ENCODE measurements at places on chromosomes 2 and 18. TPM values are rescaled to one million over a fixed set of nuclear protein-coding genes. Genes with fewer than 3 reads are reported as not detected.
A peak's percentile ranks its signal among the peaks of the same experiment; 100 is the strongest.

GRCh38 chr2:85133751-85134254 is 611 bp downstream of the TCF7L1 start:
- DNase-seq = peak; percentile 37

DNA sequence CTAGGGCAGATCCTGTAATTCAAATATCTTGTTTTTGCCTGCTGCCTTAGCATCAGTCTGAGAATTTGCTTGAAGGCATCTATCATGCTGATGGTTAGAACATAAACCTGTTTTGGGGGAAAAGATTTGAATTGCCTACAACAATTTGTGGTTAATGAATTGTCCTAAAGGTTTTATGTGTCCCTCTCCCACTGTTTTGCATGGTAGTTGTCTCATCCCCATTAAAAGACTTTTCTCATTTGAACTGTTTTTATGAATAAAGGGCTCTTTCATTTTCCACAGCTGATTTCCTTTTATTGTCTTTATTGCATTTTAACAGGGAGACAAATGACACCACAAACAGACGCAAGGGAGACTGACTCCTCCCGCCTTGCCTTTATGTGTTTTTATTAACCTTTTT is 275.6 kb downstream of the PIK3C3 start:
- no peak for DNase-seq

DNA sequence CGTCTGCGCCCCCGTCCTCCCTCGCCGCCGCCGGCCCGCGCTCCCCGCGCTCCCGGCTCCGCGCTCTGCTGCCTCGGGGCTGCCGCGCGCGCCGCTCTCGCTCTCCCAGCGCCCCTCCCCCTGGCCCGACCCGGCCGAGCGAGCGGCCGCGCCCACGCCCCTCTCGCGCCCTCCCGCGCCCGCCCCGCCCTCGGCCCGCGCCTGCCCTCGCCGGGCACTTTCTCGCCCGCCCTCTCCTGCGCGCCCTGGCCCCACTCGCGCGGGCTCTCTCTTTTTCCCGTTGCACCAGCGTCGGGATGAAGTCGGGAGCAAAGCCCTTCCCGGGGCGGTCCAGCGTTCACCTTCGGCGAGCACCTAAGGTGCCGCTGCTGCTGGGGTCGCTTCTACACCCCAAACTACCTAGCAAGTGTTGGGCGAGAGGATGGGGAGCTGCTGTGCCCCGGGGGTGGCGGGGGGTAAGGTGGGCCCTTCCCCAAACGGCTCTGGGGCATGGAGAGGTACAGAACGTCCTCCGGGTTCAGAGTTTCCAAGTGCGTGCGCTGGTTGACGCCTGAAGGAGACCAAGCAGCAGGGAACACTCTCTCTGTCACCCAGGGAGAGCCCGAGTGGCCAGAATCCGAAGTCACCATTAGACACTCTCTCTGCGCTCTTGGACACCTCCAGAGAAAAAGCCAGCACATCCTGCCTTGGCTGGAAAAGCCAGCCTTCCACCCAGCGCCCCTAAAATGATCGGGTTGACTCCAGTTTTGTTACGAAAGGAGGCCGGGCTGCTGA is at the start of gene COLEC12:
Gene COLEC12, minus strand, starts transcription at position 70 of the 774 bp plus-strand sequence. CDS start 187 bp downstream, outside the sequence.
- no peak for DNase-seq

- DNase-seq = no peak
Observed at GRCh38 chr2:224147174-224147573, 108.1 kb upstream of the SERPINE2 start.

DNA sequence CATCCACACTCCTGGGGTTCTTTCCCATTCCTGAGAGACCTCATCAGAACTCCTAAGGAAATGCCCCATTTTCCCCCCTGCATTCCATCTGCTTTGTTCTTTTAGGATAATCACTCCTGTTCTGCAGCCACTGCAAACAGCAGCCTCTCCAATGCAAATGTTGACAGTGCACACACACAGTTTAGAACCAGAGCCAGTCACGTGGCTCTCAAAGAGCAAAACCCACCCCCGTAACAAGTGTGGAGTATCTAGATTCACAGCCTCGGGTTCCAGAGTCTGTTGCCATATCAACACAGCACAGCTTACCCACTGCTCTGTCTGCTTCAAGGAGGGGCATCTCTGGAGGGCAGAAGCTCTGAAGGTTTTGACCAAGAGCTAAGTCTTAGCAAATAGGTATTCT is 180.0 kb downstream of the NAPG start:
- DNase-seq = no peak

GRCh38 chr2:11398750-11399437 is 54.5 kb upstream of the ROCK2 start:
- no peak for DNase-seq

DNA sequence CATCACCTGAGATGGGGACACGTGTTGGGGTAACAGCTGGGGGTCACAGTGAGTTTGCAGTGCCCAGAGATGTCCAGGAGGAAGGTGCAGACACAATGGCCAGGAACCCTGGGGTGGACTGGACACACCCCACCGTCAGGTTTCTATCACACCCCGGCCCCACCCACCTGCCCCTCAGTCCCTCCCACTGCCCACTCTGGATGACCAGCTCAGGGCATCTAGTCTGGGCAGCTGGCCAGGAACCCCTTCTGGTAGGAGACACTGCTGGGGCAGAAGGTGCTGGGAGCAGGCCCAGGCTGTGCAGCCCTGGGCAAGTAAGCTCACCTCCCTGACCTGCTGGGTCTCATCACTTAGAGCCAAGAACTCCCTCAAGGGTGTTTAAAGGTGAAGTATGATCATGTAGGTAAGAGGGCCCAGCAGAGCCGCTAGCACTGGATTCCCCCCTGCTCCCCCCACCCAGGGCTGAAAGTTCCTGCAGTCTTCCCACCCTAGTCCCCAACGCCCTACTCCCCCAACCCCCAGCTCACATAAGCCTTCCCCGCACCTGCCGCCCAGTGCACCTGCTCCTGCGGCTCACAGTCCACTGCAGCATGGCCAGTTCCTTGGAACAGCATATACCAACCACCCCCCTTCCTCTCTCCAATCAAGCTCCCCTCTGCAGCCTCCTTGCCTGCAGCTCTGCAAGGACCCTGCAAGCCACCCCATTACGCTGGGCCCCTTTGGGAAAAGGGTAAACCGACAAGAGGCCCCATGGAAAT is 17.3 kb downstream of the BIN1 start:
- no peak for DNase-seq

DNA sequence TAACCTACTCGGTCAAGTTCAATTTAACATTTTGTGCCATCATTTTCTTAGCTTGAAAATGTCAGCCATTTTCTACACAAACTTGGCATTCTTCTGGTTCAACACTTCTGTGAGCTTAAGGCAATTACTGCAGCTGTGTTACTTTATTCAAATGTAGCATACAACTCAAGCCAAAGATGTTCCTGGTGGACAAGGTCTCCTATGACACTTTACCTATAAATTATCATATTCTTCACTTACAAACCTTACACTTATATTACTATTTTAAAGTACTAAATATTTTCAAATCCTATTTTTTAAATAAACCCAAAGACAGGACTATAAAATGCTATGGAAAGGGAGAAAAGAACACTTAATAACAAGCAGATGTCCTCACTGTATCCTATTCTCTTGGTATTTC is 1045.3 kb downstream of the TSN start:
- DNase-seq = no peak

GRCh38 chr2:98892871-98893270 is 43.2 kb downstream of the CRACDL start:
- DNase-seq = no peak

- DNase-seq = no peak
Observed at GRCh38 chr2:135796606-135797005, 40.4 kb downstream of the LCT start.

DNA sequence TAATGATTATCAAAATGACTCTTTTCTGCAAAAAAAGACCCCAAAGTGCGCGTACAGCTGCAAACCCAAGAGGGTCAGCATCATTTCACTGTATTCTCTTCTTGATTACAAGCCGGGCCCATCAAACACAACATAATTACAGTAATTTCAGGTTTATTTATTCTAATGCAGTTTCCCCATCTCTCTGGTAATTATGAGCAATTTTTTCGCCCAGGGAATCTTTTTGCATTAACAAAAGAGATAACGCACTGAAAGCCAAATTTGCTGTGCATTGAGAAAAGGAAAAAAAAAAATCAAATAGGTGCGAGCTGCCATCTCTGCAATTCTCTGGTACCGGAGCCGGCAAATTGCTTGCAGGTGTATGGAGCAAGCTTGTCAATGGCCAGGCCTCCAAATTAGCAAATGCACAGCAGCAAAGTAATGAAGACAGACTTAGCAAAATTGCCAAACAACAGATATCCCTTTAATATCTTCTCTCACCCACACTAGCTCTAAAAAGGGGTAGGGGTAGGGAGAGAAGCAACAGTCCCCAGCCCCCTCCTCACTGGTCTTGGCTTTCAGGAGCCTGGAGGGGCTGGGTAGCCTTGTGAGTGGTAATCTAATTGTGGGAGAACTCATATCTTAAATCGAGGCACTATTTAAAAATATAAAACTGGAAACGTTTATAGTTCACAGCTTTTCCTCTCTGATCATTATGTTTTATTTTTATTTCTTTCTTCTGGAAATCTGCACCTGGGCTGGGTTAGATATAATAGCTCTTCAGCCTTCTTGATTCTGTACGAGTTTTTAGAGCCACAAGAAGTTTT is 6.7 kb downstream of the DLX1 start:
- DNase-seq = no peak

DNA sequence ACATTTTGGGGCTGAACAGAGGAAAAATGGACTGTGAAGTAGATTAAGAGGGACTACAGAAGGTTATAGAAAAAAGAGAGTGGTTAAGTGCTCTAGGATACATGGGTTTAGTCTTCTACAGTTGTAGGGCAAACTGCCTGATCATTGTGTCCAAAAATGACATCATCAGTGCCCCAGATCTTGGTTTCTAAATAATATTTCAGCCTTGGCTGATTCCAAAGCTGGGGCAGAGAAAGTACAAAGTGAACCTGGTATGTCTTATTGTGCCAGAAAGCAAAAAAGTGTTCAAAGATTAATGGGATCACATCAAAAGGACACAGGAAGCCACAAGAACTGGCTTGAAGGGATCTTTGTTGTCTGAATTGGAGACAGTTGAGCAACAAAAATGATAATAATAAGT is 97.1 kb upstream of the ZNF521 start:
- DNase-seq = no peak

- DNase-seq = no peak
Observed at GRCh38 chr18:44107187-44107586, 573.5 kb upstream of the SETBP1 start.

DNA sequence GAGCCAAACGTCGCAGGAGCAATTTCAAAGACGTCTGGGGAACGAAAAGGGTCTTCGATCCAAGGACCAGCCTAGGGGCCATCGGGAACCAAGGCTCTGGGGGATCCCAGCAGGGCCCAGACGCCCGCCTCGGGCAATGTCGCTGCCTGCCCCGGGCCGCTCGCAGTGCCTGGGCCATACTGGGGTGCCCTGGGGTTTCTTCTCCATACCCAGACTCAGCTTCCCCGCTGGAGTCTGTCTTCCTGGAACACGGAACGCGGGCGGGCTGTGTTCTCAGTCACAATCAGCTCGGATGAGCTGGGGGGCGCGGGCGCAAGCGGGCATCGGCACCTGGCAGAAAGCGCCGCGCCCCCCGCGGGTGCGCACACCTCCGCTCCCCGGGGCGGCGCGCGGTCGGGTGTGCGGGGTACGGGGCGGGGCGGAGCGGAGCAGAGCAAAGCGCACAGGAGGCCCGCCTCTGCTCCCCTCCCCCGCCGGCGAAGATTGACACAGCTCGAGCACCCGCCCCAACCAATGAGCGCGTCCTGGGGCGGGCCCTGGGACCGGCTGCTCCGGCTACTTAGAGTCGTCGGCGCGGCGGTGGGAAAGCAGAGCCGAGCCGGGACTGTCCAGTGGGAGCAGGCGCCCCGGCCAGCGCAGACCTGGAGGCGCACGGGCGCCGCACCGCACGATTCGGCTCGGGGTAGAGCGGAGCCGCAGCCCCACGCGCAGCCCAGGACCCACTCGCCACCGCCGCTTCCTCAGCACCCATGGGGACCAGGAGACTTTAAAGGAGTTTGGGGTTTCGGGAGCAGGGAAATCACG is at the start of gene LRATD1:
Gene LRATD1, plus strand, starts transcription at position 585 of the 804 bp plus-strand sequence. CDS start 1,263 bp downstream, outside the sequence.
- DNase-seq = peak; percentile 91

GRCh38 chr2:131105156-131105949 is at the start of gene PLEKHB2:
Gene PLEKHB2, plus strand, starts transcription at chr2:131105336. Its CDS starts 15,606 bp downstream, at chr2:131120942.
- DNase-seq = peak; percentile 90

DNA sequence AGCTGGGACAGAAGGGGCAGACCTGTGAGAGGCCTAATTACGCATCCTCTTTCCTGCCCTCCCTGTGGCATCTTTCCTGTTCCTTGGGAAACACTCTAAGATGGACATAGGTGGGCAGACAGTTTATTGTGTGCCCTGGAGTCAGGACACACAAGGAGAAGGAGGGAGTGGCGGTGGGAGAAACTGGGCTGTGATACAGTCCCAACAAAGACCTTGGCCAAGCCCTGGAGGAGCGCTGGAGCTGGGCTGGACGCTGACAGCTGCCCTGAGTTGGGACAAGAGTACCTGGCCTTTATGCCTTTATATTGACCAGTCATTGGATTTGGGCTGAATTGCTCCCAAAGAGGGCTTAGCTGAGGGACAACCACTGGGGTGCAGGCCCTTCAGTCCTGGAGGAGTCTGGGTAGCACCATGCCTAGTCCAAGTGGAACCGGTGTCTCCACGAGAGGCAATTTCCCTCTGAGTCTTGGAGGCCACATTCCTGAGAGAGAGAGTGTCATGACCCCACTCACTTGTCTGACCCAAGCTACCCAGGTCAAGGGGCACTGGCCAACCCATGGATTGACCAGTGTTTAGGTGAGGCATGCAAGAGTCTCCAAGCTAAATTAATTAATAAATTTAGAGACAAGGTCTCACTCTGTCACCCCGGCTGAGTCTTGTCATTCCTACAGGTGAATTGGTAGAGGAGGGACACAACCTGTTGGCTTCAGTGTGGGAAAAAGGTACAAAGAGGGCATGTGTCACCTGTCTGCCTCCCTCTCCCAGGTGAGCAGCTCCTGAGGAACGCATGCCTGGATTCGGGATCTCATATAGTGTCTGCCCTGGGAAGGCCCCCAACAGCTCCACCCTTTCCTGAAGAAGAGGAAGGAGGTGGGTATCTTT is 107.1 kb upstream of the ST3GAL5 start:
- no peak for DNase-seq

- no peak for DNase-seq
Observed at GRCh38 chr2:65129286-65129825, 550 bp downstream of the RAB1A start.

DNA sequence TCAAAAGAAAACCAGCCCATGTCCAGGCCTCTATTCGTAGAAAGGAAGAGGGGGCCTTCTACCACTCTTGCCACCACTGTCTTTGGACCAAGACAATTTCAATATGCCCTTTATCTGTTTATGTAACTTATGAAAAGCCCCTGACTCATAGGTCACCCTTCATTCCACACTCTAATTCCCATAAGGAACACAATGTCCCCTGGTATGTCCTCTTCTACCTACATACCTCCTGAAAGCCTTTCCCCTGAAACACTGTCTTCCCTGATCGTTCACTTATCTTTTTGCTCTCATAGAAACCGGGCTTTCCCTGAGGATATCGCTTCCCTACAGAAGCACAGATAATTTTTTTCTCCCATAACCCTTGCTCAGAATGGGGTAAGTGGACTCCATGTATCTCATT is 13.3 kb downstream of the EIF2AK3 start:
- no peak for DNase-seq

FRZB gene
- 13.0 TPM for total RNA-seq

BMPR2 gene
- 75.8 TPM for total RNA-seq

GKN2 gene
- not detected for total RNA-seq

ACMSD gene
- not detected for total RNA-seq

GLI2 gene
- total RNA-seq = 67.0 TPM

CFAP210 gene
- total RNA-seq = 0.58 TPM

STPG4 gene
- not detected for total RNA-seq

HYCC2 gene
- 19.1 TPM for total RNA-seq

AQP12A gene
- total RNA-seq = not detected

SPP2 gene
- total RNA-seq = not detected
